ENCODE measurements at places on chromosomes 6 and 20. TPM values are rescaled to one million over a fixed set of nuclear protein-coding genes. Genes with fewer than 3 reads are reported as not detected.

DNA sequence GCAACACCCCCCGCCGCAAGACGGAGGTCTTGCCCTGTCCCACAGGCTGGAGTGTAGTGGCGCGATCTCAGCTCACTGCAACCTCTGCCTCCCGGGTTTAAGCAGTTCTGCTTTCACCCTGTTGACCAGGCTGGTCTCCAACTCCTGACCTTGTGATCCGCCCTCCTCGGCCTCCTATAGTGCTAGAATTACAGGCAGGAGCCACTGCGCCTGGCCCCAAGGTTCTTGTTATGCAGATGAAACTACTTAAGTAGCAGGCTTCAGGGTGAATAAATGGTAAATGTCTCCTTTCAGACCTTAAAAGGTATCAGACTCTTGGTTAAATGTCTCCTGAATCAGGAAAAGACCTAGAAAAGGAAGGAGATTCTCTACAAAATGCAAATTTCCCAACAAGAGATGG is 95.4 kb upstream of the TMEM181 start:
- DNase-seq: no peak

MEP1A gene
- total RNA-seq: not detected

- DNase-seq: no peak
Observed at GRCh38 chr6:55778705-55779104, 96.7 kb downstream of the BMP5 start.

GRCh38 chr6:32327103-32327502 is 44.6 kb downstream of the TSBP1 start:
- no peak for DNase-seq

GRCh38 chr6:40349901-40350746 is 237.0 kb downstream of the LRFN2 start:
- no peak for DNase-seq

DNA sequence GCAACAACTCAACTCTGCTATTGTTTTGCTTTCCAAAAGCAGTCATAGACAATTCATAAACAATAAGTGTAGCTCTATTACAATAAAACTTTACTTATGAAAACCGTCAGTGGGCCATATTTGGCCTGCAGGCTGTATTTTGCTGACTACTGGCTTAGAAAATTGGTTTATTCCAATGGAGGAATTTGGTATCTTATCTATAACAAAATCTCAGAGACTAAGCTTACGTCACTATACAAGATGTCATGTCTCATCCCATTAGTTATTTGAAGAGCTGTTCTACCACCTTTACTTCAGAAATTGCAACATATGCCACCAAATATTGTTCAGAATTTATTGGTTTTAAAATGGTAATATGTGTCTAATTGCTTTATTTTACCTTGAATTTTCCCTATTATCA is 436.9 kb downstream of the HTR1B start:
- no peak for DNase-seq

ZC2HC1B gene
- total RNA-seq: not detected

- DNase-seq: peak; percentile 93
Observed at GRCh38 chr20:3172933-3173609, at the start of gene LZTS3. Gene LZTS3, minus strand, starts transcription at chr20:3173549. Its CDS starts 6,386 bp downstream, at chr20:3167163.

DNA sequence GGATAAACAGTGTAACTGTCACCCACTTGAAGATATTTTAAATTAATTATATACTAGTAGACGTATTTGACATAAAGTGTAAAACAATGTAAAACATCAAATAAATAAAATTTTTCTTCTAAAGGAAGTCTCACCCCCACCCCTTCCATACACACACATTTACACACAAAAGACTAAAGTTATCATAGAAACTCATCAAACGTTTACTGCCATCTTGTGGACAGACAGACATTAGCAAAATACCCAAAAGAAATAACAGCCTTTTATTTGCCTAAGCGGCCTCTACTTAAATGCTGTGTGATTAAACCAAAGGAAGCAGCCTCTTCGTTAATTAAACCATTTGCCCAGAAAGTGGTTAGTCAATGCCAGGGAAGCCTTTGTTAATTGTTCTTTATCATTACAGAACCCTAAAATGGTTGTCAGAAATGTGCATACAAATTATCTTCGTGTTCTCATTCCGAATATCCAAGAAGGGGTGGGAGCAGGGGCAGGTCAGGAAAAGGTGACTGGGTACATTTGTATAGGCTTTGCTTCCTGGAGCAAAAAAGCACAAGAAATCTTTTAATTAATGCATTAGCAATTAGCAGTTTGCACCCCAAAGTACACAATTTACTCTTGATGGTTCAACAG is 176.2 kb upstream of the SASH1 start:
- DNase-seq: no peak

GRCh38 chr20:41182296-41183212 is 45.2 kb downstream of the PLCG1 start:
- no peak for DNase-seq

DNA sequence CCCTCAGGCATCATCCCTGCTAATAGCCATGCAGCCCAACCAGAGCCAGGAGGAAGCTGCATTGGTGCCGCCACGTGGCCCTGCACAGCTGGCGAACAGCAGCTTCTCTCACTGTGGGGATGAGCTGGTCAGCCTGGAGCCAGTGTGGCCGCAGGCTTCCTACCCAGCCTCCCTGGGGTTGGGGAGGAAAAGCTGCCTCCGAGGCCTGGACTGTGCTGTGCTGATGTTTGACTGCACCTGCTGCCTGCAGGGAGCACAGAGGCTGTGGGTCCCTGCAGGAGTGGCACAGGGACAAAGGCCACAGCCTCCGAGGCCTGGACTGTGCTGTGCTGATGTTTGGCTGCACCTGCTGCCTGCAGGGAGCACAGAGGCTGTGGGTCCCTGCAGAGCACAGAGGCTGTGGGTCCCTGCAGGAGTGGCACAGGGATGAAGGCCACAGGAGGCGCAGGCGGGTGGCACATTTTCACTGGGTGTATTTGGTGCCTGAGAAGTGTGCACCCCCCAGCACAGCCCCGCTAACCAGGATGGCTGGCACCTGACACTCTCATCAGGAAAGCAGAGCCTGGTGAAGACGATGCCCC is 83.9 kb downstream of the DLL1 start:
- no peak for DNase-seq

GRCh38 chr6:145028144-145028818 is 707.0 kb downstream of the EPM2A start:
- DNase-seq: no peak

LINC00237 gene
- not detected for total RNA-seq

DNA sequence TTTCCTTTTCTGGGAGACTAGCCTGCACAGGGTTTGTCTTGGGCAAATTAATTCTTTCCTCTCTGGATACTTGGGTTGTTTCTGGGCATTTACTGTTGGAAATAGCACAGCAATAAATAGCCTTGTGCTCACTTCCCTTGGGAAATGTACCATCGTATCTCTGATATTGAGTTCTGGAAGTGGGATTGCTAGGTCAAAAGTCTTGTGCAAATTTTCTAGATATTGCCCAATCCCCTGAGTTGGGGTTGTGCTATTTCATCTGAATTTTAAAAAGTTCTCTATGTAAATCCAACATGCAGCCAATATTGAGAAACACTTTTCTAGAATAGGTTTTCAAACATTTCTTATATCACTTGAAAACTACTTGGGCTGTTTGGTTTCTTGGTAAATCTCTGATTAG is 64.0 kb upstream of the ELOVL5 start:
- DNase-seq: no peak

DNA sequence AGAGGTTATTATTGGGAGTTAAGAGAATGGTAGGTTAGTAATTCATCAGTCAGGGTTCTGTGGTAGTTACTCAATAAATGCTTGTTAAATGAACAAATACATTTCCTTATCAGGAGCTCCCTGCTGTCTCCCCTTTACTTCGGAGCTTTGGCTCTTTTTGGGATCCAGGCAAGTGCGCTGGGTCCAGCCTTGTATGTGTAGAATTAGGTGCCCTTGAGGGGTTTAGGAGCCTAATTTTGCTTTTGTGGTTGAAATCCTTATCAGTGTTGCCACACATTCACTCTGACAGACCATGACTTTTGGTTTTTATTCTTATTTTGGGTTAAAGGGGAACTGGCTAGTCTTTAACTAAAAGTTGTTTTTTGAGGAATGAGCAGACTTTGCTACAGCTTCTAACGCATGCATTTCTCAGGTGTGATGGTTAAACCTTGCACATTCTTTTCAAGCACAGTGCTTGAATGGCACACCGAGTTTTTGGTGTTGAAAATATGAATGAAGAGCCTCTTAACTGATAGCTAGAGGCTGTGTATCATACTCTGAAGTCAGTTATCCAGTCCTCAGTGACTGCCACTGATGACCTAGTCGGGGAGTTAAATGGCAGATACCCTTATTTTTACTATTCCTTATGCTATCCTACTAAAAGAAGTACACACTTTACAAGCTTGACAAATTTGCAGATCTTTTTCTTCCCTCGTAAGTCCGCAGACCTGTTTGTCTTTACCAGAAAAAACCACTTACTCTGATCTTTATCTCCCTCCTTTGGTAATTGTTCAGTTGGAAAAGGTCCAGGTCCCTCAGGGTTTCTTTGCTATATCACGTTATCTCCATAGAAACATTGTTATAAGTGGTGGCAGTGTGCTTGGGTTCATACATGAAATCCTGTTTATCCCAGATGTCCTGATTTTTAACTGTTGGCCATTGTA is 50.7 kb upstream of the PLCG1 start:
- no peak for DNase-seq

GRCh38 chr6:31169123-31169857 is 1.2 kb downstream of the POU5F1 start:
- no peak for DNase-seq

- no peak for DNase-seq
Observed at GRCh38 chr6:33678233-33678931, 33.1 kb downstream of the UQCC2 start.

DNA sequence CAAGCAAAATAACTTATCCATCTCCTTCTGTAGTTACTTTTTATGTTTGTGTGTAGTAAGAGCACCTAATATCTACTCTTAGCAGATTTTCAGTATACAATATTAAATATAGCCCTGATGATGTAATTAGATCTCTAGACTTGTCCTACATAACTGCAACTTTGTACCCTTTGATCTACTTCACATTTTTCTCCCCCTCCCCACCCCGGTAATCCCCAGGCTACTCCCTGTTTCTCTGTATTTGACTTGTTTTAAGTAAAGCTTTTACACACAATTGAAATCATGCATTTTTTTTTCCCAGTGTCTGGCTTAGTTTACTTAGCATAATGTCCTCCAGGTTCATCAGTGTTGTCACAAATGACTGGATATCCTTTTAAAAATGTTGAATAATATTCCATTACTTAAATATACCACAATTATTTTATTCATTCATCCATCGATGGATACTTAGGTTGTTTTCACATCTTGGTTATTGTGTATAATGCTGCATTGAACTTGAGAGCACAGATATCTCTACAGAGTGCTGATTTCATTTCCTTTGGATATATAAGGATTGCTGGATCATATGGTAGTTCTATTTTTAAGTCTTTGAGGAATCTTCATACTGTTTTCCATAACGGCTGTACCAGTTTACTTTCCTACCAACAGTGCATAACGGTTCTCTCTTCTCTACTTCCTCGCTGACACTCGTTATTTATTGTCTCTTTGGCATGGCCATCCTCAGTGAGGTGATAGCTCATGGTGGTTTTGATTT is 212.7 kb downstream of the CDKAL1 start:
- DNase-seq: no peak
